ENCODE measurements at places on chromosomes 16 and 17.

GRCh38 chr16:57303021-57303909 is 18.8 kb upstream of the PLLP start:
- no peak for DNase-seq

DNA sequence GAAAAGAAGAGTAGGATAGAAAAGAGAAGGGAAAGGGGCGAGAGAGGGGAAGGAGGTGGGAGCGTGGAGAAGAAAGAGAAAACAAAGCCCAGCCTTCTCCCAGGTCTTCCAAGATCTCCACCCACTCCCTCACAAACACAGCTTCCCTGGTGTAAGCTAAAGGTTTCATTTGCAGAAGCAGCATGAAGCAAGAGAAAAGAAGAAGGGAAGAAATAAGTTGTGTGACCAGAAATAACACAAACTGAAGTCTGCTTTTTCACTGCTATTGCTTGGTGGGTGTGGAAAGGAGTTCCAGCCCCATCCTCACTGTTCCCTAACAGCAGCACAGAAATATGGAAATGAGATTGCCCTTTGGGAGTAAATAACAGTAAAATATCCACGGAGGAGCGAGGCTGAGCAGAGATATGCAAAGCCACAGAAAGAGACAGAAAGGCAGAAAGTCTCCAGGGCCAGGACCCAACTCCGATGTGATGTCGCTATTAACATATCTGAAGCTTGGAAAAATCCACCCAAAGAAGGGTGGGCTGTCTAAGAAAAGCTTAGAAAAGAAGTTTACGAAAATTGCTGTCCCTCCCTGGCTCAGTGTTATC is 10.3 kb upstream of the GAS7 start:
- DNase-seq = no peak

DNA sequence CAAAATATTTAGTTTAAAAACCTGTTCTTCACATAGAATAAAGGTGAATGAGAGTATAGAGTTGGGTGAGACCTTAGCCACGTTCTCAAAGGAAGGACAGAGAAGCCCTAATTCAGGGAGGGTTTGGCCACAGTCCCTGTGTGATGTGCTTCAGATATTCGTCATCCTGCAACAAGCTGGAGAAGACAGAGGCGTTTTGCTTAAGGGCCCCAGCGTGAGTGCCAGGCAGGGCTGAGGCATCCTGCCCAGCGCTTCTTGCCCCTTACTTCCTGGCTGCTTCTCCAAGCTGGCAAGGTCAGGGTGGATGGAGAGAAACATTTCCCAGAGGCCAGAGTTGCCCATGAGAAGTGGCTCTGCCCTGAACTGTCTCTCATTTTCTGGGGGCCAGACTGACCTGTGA is 46.9 kb downstream of the AXIN2 start:
- no peak for DNase-seq

- DNase-seq = no peak
Observed at GRCh38 chr16:3243882-3244281, 8.9 kb upstream of the ZNF200 start.

GRCh38 chr16:85619101-85619891 is 6.2 kb downstream of the GSE1 start:
- DNase-seq = no peak

GRCh38 chr17:72429066-72429638 is 308.3 kb downstream of the SOX9 start:
- no peak for DNase-seq

DNA sequence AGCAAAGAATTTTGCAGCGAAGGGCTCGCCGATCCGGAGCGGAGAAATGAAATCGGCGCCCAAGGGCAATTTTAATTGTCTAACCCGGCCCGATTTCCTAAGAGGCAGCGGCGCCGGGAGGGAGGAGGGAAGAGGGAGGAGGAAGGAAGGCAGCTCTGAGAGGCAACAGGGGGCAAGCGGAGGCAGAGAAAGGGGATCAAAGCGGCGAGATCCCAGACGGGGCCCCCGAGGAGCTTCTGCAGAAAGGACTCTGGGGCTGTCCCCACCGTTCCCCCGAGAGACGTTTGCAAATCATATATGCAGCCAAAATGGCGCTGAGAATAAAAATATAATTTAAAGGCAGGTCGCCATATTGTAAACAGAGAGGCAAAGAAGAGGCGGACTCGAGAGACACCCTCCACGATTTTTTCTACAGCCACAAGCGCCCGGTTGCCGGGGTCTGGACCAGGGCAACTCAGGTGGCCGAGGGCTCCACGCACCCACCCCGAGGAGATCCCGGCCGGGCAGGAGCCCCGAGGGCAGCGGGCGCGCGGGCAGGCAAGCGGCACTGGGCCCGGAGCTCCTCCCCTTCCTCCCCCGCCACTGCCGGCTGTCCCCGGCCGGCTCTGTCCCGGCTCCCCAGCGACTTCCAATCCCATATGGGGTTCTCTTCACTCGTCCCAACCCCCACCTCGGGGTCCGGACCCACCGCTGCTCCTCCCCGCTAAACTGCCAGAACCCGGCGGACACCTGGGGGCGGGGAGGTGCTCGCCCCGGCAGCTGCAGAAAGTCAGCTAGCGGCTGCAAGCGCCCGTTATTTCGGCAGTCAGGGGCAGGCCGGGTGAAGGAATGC is 1.9 kb downstream of the PHF12 start:
- DNase-seq = peak; percentile 61

GRCh38 chr17:17088541-17089525 is 46.6 kb downstream of the MPRIP start:
- no peak for DNase-seq

- no peak for DNase-seq
Observed at GRCh38 chr17:75064867-75065561, 18.0 kb downstream of the KCTD2 start.

DNA sequence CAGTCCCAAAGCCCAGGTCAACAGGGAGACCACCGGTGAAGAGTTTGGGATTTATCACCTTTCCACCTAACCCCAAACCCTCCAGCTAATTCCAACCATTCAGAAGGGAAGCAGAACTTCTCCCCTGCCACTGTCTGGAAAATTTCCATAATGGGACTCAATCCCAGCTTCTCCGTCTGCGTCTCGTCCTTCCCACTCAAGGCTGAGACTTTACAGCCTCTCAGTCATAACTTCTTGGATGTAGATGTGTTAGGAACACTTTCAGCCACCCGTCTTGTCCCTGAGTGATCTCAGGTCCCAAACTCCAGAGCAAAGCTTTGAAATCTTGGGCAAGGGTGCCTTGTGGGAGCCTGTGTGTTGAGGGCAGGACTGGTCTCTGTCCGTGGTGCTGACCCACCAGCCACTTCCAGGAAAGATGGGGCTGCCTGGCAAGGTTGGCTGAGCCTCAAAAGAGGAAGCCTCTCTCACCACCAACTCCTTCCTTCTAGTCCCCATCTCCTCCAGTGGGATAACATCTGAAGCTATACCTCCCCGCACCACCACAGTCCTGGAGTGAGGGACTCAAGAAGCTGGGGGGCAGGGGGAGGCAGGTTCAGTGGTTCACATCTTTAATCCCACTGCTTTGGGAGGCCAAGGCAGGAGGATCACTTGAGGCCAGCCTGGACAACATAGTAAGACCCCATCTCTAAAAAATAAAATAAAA is 9.3 kb downstream of the GAS2L2 start:
- DNase-seq = peak; percentile 80
